ENCODE measurements at places on chromosomes 13 and 19.

DNA sequence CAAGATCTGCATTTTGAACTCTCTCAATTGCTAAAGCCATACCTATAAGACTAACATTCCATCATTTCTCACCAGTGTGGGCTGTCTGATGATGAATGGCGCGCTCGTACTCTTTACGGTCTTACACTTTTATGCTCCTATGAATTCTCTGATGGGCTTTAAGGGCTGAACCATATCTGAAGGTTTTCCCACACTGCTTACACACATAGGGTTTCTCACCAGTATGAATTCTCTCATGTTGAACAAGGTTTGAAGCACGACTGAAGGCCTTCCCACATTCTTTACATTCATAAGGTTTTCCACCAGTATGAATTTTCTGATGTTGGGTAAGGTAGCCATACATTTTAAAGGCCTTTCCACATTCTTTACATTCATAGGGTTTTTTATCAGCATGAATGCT, 18.8 kb upstream of the ZNF607 start:
- no peak for DNase-seq

- DNase-seq: peak; percentile 89
Measured at GRCh38 chr19:46529622-46530451, 34.2 kb upstream of the PNMA8B start.

DNA sequence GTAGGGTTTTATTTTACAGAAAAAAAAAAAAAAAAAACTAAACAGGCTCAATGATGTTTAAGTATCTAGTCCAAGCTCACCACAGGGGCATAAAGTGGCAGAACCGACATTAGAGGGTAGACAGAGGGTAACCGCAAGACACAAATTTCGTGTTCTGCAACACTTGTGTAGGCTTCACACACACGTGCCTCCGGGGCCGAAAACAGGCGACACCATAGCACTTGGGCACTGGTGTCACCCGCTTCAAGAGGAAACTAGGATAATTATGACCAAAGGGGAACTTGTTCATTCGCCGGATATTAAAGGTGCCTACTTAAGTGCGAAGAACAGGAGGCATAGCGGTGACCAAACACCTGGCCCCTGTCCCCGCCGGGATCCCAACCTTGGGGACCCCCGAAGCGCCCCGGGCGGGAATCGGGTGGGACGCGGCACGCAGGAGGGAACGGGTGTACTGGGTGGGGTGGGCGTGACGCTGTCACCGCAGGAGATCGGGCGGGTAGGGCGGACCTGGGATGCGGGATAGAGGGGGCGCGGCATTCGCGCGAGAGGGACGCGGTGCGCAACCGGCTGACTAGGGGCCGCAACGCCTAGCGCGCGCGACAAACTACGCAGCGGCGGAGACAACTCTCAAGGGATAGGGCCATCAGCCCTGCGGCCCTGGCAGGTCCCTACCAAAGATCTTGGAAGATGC, 558 bp downstream of the MZT1 start:
- peak; percentile 43 for DNase-seq

DNA sequence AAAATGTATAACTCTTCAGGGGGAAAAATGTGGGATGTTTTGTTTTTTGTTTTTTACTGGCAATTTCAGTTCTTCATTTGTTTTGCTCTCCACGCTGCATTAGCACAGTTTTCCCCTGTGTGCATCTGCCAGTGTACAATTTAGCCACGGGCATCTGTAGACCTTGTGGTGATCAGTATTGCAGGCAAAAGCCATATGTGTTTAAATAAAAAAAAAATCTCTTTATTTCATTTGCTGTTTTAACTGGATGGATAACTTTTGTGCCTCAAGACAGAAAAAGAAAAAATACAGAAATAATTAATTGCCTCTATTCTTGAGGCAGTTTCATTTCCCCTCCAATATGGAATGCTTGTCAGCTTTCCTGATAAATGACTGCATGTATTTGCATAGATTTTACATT, 7.9 kb upstream of the MAB21L1 start:
- DNase-seq: no peak

GRCh38 chr19:4494691-4495064, 22.6 kb downstream of the HDGFL2 start:
- no peak for DNase-seq

DNA sequence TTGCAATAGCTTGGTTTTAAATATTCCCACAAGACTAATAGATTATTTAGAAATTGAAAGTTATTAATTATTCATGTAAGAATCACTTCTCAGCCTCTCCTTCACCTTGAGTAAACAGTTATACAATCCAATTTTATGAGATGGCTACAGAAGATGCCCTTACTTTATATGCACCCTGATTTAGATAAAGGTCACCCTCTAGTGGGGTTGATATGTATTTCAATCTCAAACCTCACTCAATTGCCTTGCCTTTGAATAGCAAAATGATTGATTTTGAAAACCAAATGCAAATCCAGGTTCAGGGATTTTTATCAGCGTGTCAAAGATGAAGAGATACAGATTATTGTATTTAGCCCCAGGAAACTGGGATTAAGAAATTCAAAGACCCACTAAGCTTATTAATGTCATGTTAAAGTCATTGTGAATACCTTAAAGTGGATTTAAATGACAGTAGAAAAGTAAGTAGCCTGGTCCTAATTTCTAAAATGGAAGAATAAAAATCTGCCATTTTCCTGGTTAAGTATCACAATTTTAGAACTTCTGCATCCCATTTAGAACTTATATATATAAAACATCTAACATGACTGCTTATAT, 305.1 kb downstream of the ITGBL1 start:
- DNase-seq: no peak

GRCh38 chr13:59978862-59979261, 184.9 kb downstream of the DIAPH3 start:
- no peak for DNase-seq

GRCh38 chr13:37490176-37490779, 108.3 kb downstream of the POSTN start:
- no peak for DNase-seq

DNA sequence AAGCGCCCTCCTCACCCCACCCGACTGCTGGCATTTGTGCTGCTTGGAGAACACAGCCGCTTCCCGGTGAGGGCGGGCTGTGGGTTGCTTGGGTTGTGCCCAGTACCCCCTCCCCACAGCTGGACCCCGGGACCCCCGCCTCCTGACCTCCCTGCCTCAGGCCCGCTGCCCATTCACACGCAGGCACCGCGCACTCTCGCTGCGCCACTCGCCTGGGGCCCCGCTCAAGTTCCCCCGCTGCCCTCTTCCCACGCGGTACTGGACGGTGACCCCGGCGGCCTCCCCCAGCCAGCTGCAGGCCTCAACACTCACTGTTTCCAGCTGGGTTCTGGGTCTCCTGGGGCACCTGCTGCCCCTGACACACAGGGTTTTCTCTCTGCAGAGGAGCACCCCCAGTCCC, 16.4 kb downstream of the PLEKHJ1 start:
- no peak for DNase-seq

- DNase-seq: no peak
Measured at GRCh38 chr13:113034451-113035212, 65.6 kb downstream of the MCF2L start.

DNA sequence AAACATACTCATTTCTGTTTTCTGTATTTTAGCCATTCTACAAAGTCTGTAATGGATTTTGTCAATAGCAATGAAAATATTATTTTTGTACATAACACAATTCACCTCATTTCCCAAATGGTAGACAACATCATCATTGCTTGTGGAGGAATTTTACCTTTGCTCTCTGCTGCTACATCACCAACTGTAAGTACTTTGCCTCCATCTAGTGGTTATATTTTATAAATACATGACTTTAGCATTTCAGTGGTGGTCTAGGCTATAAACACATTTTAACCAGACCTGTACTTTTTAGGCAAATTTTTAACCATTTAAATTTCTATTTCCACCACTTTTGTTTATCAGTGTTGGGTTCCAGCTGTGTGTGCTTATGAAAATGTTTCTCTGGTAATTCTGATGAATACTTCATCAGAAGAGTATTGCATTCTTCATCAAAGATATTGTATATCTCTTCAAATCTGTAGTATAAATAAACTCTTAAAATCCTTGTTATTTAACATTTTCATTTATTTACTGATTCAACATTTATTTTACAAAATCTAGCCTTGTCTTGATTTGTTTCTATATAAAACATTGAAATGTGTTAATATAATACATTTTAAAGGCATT, 222.4 kb downstream of the NBEA start:
- no peak for DNase-seq

DNA sequence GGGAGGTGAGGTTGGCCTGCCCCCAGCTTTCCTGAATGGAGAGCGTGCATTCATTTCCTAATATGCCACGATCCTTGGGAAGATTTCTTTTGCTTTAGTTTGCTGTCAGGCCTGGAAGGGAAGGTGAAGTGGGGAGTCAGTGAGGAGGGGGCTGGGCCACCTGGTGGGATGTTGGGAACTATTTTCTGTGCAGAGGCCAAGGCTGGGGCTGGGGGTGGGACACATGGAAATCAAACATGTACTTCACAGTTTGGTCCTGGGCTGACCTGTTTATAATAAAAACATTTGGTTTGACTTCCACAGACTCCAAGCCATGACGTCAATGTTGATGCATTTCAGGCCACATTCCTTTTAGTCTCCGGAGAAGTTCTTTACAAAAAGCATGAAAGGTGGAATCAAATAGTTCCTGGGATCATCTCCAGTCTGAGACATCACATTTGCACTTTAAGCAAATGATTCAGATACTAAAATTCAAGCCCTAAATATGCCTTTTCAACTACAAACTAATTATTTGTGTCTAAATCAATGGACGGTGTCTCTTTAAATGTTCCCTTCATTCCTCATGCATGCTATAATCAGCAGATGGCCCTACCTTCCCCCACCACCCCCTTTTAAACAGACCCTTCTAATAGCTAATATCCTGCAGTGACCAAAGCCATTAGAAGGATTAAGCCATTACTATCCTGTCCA, 41.5 kb upstream of the MEDAG start:
- DNase-seq: no peak

DNA sequence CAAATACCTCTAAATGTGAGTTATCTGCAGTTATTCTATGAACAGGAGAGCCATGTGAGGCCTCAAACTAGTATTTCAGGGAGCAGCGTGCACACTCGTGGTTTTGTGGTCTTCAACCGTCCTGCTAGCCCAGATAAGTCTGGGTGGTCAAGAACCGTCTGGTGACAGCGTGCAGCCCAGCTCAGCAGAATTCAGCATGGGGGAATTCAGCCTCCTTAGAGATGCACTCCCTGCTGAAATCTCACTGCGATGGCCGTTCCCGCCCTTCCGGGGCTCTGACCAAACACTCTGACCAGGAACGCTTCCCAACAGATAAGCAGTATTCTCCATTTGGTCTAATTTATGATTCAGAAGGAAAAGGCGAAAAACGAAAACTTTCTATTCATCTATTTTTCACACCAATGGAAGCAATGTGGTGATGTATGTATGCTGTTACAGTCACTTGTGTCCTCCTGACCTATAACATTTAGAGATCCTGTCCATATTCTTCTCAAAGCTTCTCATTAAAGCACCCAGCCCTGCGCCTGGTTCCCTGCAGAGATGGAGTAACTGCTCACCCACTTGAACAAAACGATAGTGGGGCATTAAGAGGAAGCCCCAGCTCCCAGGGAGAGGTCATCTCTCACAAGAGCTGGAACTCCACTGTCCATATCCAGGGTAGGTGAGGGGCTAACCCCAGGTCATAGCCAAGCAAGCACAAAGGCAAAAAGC, 2.9 kb downstream of the ANKRD27 start:
- DNase-seq: no peak

DNA sequence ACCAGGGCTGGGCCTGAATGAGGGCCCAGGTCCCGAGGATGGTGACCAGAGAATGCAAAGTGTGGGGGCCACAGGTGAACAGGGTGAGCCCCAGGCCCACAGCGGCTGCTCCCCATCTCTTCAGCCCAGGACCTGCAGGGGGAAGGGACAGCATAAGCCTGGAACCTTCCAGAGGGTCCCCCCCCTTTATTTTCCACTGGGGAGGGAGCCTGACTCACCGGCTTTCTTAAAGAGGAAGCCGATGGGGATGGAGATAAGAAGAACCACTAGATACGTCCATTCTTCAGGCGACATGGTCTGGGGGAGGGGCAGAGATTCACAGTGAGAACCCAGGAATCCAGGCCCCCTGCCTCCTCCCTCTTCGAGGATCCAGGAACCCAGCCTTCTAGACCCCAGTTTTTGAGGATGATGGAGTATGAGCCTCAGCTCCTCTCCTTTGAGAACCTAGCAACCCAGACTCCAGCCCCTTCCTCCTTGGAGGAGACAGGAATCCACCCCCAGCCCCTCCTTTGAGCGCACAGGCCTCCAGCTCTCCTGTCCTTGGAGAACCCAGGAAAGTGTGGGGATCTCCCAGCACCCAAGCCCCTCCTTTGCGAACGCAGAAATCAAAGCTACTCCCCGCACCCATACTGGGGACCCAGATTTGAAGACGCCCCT, 1.0 kb downstream of the MBOAT7 start:
- DNase-seq: peak; percentile 61

DNA sequence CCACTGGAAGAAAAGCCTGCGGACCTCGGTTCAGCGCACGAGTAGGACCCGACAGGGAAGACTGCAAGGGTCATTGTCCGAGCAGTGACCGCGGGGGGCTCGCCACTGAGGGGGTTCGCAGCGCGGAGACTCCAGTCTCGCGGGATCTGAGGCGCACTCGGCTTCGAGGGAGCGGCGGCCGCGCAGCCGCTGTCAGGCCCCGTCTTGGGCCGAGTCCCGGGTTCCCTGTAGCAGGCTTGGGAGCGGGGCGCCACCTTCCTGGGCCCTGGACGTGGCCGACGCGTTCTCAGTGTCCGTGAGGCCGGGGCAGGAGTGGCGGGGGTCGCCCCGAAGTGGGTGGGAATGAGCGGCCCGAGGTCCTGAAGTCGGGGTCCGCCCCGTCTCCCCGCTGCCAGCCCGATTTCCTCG, 474 bp upstream of the FAM174C start:
- DNase-seq: no peak

GRCh38 chr13:95643936-95644598, 439 bp downstream of the DZIP1 start:
- no peak for DNase-seq

GRCh38 chr13:35681685-35682084, 205.2 kb upstream of the MAB21L1 start:
- no peak for DNase-seq

- DNase-seq: no peak
Measured at GRCh38 chr13:24223341-24224231, 63.1 kb downstream of the SPATA13 start.

- no peak for DNase-seq
Measured at GRCh38 chr19:48311384-48311783, 14.0 kb upstream of the EMP3 start.
